ENCODE measurements at places on chromosomes 5 and 9. TPM values are rescaled to one million over a fixed set of nuclear protein-coding genes. Genes with fewer than 3 reads are reported as not detected.

DNA sequence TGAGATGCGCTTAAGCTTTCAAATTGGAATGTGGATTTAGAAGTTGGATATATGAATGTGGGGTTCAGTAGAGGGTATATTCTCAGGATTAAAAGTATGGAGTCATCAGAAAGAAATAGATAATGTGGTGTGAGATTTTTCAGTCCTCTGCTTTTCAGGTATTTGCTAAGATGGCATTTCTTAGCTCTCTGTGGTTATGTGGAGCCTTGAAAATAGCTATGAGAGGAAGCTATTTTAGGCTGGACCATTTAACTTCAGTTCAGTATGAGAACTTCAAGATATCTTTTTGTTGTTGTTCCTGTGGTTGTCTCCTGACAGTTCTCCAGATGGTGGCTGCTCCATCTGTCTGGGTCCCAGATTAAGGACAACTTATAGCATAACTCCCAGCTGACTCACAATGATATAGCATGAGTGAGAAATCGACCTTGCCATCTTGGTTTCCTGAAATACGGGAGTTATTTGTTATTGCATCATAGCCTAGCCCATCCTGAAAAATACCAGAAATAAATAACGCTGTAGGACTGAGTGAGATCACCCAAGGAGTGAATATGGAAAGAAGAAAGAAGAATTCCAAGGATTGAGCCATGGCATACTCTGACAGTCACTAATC lies 461.5 kb downstream of the ANXA1 start:
- DNase-seq: no peak
- H3K27me3 ChIP-seq: no peaks in the 10 kb centered on the region
- no peaks in the 10 kb centered on the region for H3K4me1 ChIP-seq
- no peak overlapping the region for H3K27ac ChIP-seq
- no peak overlapping the region for H3K4me3 ChIP-seq

DNA sequence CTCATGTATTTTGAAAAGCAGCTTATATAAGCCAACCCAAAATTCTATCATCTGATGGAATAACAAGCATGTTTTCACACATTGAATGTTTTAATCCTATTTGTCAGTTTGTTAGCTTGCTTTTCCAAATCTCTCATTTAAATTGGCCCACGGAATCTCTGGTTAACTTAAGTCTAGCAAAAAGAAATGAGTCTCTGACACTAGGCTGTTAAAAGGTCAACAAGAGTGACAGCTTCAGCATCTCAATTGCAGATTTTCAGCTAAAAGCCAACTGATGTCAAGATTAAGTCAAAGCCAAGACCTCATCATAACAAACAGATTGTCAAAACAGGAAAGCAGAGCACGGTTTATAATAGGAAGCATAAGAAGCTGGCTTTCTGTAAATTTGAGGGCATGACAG lies 49.4 kb upstream of the CDH9 start:
- no peak overlapping the region for H3K4me3 ChIP-seq
- no peaks in the 10 kb centered on the region for H3K4me1 ChIP-seq
- no peak overlapping the region for H3K27ac ChIP-seq
- DNase-seq: no peak

DNA sequence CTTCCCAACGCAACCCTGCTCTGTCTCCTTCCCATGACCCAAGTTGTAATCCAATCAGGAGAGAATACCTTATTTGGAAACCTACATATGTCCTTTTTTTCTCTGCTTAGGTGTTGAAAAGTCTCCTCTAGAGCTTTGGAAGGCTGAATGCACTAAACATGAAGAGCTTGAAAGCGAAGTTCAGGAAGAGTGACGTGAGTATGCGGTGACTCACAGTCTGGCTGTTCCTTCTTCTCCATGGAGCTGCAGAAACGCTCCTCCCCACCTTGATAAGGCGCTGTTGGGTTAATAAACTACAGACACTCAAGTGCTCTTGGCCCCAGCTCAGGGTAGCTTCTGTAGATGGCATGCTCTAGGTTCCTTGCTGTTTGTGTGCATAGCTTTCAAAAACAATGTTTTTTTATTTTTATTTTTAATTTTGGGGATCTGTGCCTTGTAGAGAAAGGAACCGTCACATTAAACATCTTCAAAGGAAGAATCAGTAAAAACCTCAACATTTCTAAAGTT lies 30.7 kb downstream of the RAI14 start:
- no peak for DNase-seq
- peak overlapping the region; percentile 59 for H3K27ac ChIP-seq
- H3K4me1 ChIP-seq: no peaks in the 10 kb centered on the region
- no peaks in the 10 kb centered on the region for H3K27me3 ChIP-seq

DNA sequence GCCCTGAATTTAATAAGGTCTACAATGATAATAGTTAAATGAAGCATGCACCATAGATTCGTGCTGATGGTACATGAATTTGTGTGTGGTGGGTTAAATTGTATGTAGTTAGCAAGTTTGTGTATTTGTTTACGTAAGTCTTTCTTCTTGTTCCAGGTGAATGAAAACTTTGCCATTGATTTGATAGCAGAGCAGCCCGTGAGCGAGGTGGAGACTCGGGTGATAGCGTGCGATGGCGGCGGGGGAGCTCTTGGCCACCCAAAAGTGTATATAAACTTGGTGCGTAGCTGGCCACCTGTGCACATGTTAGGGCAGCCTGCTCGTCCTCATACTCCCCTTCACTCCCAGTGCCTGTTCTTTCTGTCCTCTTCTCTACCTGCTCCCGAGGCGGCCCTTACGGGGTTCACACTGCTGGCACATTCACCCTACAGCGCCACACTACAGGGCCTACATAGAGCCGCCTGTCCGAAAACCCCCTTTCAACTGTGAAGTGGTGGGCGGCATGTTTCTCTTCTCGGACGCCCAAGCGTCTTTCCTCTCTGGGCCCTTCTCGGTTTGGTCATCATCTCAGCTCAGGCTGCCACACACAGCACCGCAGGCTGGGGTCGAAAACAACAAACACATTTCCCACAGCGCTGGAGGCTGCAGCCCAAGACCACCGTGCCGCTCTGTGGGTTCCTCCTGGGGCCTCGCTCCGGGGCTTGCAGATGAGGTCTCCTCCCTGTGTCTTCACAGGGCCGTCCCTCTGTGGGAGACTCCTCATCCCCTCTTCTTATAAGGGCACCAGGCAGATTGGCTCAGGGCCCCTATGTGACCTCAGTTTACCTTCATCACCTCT lies 13.2 kb downstream of the NDUFS6 start:
- no peak overlapping the region for H3K27ac ChIP-seq
- H3K4me1 ChIP-seq: peaks cover 28% of the 10 kb centered on the region
- H3K27me3 ChIP-seq: no peaks in the 10 kb centered on the region
- H3K36me3 ChIP-seq: peaks cover 59% of the 10 kb centered on the region

DNA sequence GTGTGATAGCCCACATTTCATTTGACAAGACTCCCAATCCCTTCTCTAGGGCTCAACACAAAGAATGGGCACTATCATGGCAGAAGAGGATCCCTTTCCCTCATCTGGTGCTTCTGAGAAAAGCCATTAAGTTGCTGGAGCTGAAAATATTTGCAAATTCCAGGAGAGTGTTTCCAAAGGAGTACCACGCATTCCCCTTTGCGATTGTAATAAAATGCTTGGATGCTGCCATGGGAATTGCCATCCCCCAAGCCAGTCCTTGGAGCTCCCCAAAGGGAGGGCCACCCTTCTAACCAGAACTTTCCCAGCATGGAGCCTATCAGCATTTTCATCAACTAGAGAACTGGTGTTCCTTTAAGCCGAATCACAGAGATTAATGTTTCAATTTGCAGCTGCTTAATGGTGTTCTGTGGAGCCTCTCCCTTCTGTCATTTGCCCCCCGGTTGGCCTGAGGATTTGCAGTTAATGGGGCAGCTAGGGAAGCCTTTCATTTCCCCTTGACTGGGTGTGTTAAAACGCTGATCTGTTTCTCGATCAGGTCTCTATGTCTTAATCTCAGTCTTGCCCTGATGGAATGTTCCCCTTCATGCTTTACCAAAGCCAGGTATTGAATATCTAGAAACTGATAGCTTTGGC lies 133.0 kb downstream of the ENC1 start:
- no peaks in the 10 kb centered on the region for H3K36me3 ChIP-seq
- no peak overlapping the region for H3K4me3 ChIP-seq
- peaks cover 2% of the 10 kb centered on the region for H3K27me3 ChIP-seq
- H3K27ac ChIP-seq: no peak overlapping the region
- DNase-seq: no peak

GRCh38 chr5:54867310-54867944 lies 118.0 kb downstream of the ESM1 start:
- peak; percentile 67 for DNase-seq
- peaks cover 7% of the 10 kb centered on the region for H3K27me3 ChIP-seq
- H3K27ac ChIP-seq: no peak overlapping the region

- no peak overlapping the region for H3K4me3 ChIP-seq
- peaks cover 8% of the 10 kb centered on the region for H3K36me3 ChIP-seq
- H3K4me1 ChIP-seq: peaks cover 9% of the 10 kb centered on the region
- H3K27me3 ChIP-seq: no peaks in the 10 kb centered on the region
- no peak for DNase-seq
- H3K27ac ChIP-seq: no peak overlapping the region
These were observed 1737.9 kb upstream of the C9orf72 start for GRCh38 chr9:29311221-29311620.

GRCh38 chr5:179435731-179436315 lies 90.6 kb upstream of the ADAMTS2 start:
- no peaks in the 10 kb centered on the region for H3K36me3 ChIP-seq
- H3K4me1 ChIP-seq: no peaks in the 10 kb centered on the region

GRCh38 chr5:93236807-93237421 lies 344.1 kb downstream of the NR2F1-AS1 start:
- no peak for DNase-seq
- H3K27ac ChIP-seq: no peak overlapping the region
- no peaks in the 10 kb centered on the region for H3K27me3 ChIP-seq
- no peaks in the 10 kb centered on the region for H3K36me3 ChIP-seq
- H3K4me1 ChIP-seq: no peaks in the 10 kb centered on the region

- no peaks in the 10 kb centered on the region for H3K36me3 ChIP-seq
- no peaks in the 10 kb centered on the region for H3K4me1 ChIP-seq
- no peak for DNase-seq
- H3K4me3 ChIP-seq: no peak overlapping the region
- peaks cover 6% of the 10 kb centered on the region for H3K27me3 ChIP-seq
These were observed 57.1 kb downstream of the MAST4 start for GRCh38 chr5:66653325-66653724.

DNA sequence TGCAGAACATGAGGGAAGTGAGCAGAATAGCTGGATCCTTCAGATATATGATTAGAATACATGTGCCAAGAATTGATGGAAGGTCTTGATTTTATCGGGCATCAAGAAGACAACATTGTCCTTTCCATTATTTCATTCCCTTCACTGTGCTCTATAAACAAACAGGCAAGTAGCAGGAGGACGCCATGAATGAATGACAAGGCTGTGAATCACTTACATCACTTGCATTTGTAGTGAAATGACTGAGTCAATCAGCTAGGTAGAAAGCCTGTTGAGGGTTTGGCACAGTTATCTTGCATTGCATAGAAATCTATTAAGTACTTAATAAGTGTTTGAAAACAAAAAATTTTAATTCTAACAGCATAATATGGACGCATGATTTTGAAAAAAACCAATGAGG lies 548.8 kb upstream of the IZUMO3 start:
- DNase-seq: no peak
- no peak overlapping the region for H3K4me3 ChIP-seq
- H3K4me1 ChIP-seq: no peaks in the 10 kb centered on the region

GRCh38 chr9:85716031-85716877 lies 25.5 kb downstream of the AGTPBP1 start:
- peaks cover 3% of the 10 kb centered on the region for H3K27me3 ChIP-seq
- H3K27ac ChIP-seq: peak overlapping the region; percentile 94
- H3K36me3 ChIP-seq: peaks cover 4% of the 10 kb centered on the region

DNA sequence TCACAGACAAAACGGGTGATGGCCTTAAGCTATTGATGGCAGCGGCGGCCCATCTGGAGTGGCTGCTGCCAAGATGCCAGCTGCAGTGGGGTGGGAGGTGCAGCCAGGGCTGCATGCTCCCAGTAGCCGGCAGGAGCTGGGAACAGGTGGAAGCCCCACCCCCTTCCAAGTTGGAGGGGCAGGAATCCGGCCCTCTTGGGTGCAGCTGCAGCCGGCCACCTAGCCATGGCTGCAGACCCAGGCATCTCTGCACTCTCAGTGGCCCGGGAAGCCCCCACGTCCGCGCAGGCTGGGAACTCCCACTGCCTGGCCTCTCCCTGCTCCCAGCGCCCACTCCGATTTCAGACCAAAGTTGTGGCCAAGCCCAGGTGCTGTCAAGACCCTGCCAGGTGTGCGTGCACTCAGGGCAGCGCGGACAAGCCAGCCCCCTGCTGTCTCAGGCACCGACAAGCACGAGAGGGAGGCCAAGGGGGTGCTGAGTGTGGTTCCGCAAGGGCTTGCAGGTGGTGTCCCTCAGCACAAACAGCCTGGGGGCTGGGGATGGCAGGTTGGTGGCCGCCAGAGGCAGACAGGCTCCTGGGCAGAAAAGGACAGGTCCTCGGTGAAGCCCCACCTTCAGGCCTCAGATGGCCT lies 115.1 kb upstream of the TSLP start:
- no peak overlapping the region for H3K4me3 ChIP-seq

DNA sequence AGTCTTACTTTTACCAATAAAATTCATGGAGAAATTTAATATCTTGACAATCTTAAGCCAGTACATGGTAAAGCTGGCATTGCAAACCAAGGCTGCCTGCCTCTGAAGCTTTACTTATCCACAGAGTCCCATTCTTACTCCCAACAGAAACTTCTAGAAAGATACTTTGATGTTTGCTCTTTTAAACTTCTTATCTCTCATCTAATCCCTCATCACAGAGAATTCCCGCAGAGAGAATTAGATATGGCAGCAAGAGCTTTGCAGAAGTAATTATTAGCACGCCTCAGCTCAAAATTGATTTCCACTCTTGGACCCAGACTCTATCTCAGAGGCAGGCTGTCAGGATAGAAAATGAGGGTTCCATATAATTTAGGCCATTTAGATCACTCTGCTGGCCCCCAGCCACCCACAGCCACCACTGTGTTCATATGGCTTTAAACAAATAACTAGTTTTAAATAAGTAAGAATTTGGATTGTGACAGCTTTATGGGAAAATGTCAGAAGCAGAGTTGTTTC lies 37.9 kb upstream of the GAS1 start:
- no peaks in the 10 kb centered on the region for H3K4me1 ChIP-seq
- no peaks in the 10 kb centered on the region for H3K36me3 ChIP-seq
- DNase-seq: no peak
- peaks cover 6% of the 10 kb centered on the region for H3K27me3 ChIP-seq
- no peak overlapping the region for H3K27ac ChIP-seq

DNA sequence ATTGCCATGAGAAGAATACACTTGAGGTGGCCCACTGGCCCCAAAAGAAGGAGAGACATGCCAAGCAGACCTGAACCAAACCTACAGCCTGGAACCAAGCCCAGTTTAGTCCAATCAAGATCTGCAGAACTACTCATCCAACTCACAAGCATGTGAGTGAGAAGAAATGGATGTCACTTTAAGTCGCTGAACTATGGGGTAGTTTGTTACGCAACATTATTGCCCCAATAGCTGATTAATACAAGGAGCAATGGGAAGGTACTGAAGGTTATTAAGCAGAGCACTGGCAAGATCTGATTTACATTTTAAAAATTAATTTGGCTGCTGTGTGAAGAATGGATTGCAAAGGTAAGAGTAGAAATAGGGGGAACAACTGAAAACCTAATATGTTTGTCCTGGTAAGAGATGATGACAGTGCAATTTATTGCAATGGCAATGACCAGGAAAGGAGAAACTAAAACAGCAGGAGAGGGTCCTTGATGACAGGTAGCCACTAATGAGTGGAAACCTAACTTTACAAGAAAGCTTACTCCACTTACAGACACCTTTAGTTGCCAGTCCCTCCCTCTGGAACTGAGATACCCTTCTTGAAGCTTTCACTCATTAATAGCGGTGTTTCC lies 132.9 kb upstream of the GRIA1 start:
- no peak overlapping the region for H3K4me3 ChIP-seq
- H3K36me3 ChIP-seq: no peaks in the 10 kb centered on the region
- H3K4me1 ChIP-seq: peaks cover 24% of the 10 kb centered on the region
- no peak for DNase-seq
- H3K27me3 ChIP-seq: no peaks in the 10 kb centered on the region

ADAMTS2 gene
- not detected for polyA plus RNA-seq

ZFP2 gene
- not detected for polyA plus RNA-seq

HMCN2 gene
- not detected for polyA plus RNA-seq

CAMK4 gene
- polyA plus RNA-seq: 1.8 TPM

ALDH1A1 gene
- not detected for polyA plus RNA-seq

All from immature natural killer cell (primary cell).